ENCODE measurements at places on chromosomes 11 and 22.

DNA sequence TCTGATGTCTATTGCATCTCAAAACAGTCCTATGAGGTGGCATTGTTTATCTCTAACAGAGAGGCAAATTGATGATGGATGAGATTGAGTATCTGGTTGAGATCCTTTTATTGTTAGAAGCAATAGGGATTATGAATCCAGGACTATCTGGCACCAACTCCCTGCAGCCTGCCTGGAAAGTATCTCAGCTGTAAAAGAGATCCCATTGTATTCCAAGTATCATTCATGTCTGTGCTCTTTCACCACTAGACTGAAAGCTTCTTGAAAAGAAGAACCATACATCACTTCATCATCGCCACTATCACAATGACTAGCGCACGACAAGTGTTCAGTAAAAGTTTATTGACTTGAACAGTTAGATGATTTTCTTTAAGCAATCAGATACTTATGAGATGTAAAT lies 41.9 kb upstream of the PCF11 start:
- no peak for DNase-seq

DNA sequence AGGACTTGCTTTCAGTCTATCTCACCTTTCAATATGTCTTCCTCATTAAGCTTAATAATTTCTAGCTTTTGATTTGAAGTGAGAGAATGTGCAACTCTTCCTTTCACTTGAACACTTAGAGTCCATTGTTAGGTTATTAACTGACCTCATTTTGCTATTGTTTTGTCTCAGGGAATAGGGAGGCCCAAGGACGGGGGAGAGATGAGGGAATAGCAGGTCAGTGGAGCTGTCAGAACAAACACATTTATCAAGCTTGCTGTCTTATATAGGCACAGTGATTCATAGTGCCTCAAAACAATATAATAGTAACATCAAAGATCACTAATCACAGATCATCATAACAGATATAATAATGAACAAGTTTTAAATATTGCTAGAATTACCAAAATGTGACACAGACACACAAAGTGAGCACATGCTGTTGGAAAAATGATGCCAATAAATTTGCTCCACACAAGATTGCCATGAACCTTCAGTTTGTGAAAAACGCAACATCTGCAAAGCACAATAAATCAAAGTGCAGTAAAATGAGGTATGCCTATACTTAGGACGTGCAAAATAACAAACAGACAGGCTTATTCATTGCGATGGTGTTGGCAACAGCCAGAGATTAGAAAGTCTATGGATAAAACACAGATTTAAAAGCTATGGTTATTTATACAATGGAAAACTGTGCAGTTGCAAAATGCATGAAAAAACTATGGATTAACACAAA lies 106.3 kb upstream of the TEAD1 start:
- DNase-seq = no peak

- no peak for DNase-seq
Measured at GRCh38 chr22:47446331-47446730, 683.9 kb downstream of the TBC1D22A start.

DNA sequence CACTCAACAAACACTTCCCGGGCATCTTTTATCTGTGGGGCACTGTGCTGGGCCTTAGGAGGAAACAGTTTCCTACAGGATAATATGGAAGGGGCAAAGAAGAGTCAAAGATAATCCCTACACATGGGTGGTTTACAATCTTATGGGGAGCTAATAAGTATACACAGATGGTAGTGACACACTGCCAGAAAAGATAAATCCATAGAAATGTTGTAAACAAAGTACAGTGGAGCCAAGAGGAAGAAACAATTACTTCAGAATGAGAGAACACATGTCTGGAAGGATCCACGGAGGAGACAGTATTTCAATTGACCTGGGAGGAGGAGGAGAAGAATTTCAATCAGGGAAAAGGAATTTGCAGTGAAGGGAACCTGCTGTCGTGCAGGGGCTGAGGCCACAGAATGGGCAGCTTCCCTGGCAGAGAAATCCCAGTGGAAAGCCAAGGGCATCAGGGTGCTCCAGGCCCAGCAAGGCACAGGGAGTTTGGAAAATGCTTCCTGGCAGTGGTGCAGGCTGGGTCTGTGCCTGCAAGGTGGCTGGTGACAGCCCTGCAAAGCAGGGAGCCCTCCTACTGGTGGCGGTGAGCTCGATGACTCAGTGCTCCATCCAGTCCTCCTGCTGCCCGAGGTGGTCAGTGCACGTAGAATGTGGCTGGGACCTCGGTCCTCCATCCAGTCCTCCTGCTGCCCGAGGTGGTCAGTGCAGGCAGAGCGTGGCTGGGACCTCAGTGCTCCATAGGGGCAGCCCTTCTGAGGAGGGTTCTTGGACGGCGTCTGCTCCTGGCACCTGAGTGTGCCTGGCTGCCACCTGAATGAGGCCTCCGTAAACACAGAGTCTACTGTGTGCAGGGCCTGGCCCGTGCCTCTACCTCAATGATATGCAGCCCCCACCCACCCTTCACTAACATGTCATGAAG lies 444.3 kb upstream of the B3GAT1 start:
- DNase-seq = no peak

- no peak for DNase-seq
Measured at GRCh38 chr11:70192666-70193410, 10.3 kb upstream of the FADD start.

GRCh38 chr11:34824425-34824824 lies 91.8 kb downstream of the APIP start:
- no peak for DNase-seq

- no peak for DNase-seq
Measured at GRCh38 chr11:43164831-43165230, 147.0 kb upstream of the API5 start.

DNA sequence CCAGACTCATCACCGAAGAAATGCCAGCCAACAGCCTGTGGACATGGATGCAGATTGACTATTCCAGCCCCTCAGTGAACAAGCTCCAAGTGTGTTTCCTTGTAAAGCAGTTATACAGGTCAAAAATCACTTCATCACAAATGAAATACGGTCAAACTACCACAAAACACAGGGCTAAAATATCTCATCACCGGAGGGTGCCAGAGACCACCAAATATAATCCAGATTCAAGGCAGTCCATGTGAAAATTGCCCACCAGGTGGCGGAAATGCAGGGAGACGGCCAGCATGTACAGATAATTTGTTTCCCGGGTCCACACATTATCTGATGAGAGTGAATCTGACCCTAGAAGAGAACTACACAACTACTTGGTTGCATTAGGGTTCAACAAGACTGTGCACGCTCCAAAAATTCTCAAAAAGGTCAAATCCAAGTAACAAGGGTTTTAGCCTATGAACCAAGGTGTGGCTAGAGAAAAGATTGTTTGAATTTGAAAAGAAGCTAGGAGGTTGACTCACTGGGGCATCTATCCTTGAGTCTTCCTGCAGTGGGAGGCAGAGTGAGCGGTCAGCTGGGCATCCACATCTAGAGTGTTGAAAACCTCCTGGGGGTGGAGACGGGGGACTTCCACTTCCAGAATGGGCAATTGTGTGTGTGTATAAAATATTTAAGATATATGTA lies 71.7 kb downstream of the IGLL5 start:
- DNase-seq = peak; percentile 67

- DNase-seq = no peak
Measured at GRCh38 chr11:44047298-44047697, 483 bp upstream of the ACCSL start.

DNA sequence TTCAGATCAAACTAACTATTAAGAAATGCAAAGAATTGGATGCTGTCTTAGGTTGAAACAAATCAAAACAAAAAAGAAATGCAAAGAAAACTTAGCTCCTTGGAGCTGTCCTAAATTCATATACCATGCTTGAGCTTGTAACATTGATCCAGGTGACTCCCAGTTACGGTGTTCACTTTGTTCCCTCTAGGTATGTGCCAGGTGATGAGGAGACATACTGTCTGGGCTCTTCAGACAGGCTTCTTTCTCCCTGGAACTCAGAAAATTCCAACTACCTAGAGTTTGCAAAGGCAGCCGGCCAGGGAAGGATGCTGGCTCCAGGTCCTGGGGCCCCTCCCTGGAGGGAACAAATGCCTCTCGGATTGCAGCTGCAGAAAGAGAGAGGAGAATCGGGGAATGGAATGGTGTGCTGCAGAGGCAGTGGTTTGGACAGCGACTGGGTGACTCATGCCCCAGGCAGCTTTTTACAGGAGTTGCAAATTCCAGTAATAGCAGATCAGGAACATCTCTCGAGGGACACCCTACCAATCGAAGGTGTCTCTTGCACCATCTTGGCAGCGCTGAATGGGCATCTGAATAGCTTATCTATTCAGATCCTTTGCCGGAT lies 12.3 kb upstream of the ASPHD2 start:
- DNase-seq = no peak

DNA sequence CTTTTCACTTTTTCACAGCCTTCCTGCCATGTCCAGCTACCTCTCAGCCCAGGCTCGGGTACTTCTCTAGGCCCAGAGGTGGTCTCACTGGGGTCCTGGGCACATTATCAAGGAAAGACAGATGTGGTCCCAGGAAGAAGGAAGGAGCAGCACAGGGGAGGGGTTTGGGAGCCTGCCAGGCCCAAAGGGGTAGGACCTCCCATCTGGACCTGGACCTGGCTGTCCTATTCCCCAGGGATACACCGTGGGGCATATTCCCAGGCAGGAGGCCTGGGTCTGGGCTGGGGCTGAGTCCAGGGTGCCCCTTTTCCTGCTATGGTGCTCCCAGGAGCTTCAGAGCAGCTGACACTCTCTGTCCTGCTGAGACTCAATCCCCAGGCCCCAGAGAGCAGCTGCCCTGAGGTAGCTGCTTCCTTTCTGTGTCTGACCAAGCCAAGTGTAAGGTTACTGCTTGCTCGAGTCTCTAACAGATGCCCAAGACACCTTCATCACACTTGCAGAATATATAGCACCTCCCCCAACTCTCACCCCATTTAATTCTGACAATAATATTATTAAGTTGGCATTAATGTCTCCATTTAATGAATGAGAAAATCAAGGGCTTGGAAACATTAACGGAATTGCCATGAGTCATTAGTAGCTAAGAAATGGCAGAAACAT lies 232.0 kb downstream of the BUD13 start:
- DNase-seq = no peak

- no peak for DNase-seq
Measured at GRCh38 chr11:58289266-58289665, 21.2 kb upstream of the OR10W1 start.

- no peak for DNase-seq
Measured at GRCh38 chr11:16881074-16881709, 133.0 kb downstream of the PLEKHA7 start.

DNA sequence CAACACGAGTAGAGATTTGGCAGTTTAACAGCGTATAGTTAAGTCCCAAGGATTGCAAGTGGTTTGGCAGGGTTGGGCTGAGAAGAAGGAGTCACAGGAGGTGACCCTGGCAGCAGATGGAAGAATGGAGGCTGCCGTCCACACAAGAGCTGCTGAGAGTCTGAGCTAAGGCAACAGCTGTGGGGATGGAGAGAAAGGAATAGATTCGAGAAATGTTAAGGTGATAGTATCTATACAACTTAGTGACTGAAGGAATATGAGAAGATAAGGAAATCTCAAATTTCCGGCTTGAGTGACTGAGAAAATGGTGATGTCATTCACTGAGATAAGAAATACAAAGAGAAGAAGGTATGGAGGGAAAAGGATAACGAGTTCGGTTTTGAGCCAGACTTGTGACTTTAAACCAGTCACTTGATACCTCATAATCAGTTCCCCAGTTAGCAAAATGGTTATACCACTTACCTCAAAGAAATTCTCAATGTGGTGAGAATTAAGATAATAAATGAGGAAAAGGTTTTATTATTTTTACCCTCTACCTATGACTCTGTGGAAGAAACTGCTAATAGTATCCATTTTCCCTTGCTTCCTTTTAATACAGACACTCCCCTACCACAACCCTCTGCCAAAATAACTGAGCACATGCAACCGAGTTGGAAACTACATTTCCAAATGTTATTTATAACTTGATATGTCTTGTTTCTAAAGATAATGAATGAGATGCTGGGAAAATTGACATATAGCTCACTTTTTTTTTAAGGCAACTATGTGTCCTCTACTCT lies 30.7 kb downstream of the FAM168A start:
- DNase-seq = no peak

DNA sequence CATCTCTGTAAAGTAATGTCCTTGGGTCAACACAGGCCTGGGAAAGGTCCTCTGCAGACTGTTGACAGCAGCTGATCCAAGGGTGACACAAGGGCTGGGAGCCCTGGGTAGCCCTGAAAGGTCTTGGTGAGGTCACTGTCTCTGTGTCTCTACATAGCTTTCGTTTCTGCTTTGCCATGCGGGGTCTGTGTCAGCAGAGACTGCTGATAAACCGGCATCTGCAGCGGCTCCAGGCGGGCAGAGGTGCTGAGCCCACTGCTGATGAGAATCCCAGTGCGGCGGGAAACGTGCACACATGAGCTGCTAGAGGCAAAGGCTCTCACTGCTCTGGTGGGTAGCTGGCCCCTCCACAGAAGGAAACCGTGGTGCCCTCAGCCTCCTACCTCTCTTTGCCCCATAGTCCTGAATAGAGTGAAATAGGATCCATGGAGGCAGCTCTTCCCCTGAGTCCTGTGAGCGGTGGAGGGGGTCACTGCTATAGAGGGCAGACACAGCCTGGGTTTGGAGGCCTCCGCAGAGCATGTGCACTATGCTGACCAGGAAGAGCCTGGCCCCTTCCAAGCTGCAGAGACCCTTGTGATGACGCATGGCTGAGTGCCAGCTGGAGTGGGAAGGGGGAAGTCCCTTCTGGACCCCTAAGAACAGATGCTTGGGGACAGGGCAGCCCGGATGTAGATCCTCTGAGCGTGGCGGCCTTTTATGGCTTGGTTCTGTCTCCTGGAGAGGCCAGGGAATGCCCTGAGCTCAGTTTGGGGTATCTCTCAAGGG lies 17.8 kb upstream of the ST3GAL4 start:
- DNase-seq = no peak

DNA sequence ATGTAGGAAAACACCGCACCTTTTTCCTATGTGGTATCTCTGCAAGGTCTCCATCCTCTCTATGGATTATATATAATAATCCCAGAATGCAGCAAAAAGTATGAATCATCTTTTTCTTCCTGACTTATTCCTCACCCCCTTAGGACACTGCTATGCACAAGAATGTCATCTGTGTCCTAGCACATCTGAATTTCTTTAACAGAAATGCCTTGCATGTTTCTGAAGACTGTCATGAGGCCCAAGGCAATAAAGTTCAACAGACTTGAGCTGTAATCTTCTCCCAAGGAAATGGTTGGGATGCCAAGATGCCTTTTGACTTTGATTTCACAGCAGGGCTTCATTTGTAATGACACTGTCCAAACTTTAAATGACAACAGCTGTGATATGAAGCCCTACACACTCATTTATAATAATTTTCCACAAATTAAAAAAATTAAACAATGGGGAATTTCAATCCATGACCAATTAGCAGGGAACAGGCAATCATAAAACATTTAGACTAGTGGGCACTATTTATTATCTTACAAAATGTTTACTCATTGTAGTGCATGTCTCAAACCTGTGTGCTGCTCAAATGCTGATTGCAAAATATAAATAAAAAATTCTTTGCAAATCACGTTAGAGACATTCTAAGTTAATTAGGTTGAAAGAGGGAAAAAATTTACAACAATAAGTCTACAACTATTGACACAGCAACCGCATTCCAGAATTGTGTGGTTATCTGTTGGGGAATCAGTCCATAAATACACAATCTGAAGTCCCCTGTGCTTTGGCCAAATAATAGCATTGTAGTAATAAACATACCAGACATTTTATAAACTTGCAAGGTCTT lies 242.3 kb downstream of the SWAP70 start:
- peak; percentile 75 for DNase-seq

- DNase-seq = no peak
Measured at GRCh38 chr11:105824457-105825013, 197.5 kb downstream of the MSANTD4 start.

Measured in kidney capillary endothelial cell (primary cell).